Body of pancreas (tissue), 4 donors: ENCODE measurements at places on chromosomes 7 and 10. TPM values are rescaled to one million over a fixed set of nuclear protein-coding genes. Genes with fewer than 3 reads are reported as not detected.

The ITGA8 gene
- total RNA-seq: 0.78 TPM

- H3K27ac ChIP-seq: no peak overlapping the region
- peaks cover 33% of the 10 kb centered on the region for H3K4me1 ChIP-seq
- peak; percentile 53 for DNase-seq
- H3K27me3 ChIP-seq: no peaks in the 10 kb centered on the region
- no peak overlapping the region for H3K4me3 ChIP-seq
Measured at GRCh38 chr7:116802746-116803152, 59.6 kb upstream of the CAPZA2 start.

GRCh38 chr7:41416208-41416595 lies 286.7 kb downstream of the INHBA start:
- H3K4me3 ChIP-seq: no peak overlapping the region
- DNase-seq: no peak
- H3K27ac ChIP-seq: no peak overlapping the region
- H3K36me3 ChIP-seq: no peaks in the 10 kb centered on the region

The TEX47 gene
- not detected for total RNA-seq

- H3K4me3 ChIP-seq: no peak overlapping the region
- no peaks in the 10 kb centered on the region for H3K36me3 ChIP-seq
Measured at GRCh38 chr7:136009488-136010079, 32.4 kb upstream of the MTPN start.

DNA sequence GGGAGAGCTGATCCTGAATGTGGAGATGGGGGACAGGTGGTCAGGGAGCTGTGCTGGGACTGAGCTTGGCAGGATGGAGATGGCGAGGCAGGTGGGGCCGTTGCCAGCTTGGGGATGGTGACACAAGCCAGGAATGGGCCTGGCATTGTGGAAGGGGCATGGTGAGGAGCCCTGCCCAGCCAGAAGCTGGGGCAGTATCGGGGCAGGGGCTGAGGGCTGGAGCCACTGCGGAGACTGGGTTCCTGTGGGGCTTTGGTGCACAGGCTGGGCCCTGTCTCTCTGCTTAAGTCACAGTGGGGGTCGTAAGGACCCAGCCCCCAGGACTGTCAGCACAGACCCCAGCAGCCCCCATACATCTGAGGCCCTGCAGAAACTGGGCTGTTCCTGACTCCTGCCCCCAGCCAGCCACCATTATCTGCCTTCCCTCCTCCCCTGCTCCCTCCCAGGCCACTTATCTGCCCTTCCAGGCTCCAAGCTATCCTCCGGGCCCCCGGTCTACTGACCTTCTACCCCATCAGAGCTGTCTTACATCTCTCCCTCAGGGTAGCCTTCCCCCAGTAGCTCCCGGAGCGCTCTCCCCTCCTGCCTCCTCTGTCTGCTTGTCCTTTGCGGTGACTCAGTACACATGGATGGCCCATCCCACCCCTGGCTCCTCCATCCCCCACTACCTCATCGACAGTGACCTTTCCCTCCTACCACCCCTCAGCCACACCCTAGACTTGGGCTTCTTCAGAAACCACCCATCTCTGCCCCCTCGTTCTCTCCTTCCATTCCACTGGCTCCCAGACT lies 44.2 kb downstream of the PPIF start:
- no peaks in the 10 kb centered on the region for H3K27me3 ChIP-seq
- H3K4me3 ChIP-seq: no peak overlapping the region
- H3K27ac ChIP-seq: no peak overlapping the region
- H3K4me1 ChIP-seq: no peaks in the 10 kb centered on the region

GRCh38 chr7:82605247-82605864 lies 161.8 kb upstream of the CACNA2D1 start:
- no peaks in the 10 kb centered on the region for H3K4me1 ChIP-seq
- no peaks in the 10 kb centered on the region for H3K27me3 ChIP-seq
- no peak overlapping the region for H3K4me3 ChIP-seq
- no peak for DNase-seq
- no peak overlapping the region for H3K27ac ChIP-seq

DNA sequence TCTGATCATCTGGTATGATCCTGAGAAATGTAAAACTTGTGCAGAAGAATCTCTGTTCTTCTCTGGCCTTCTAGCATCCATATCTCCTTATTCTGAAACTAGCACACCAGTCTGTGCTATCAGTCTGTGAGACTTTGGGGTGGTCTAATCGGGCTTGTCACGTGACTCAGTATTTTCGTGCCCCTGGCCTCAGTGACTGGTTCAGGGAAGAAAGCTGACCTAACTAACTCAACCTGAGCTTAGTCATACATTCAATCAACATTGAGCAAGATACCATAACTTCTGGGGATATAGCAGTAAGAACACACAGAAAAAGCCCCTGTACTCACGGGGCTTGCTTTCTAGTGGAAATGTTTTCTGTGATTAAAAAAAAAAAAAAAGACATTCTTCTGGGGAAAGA lies 109.3 kb downstream of the DKK1 start:
- no peaks in the 10 kb centered on the region for H3K4me1 ChIP-seq
- H3K27me3 ChIP-seq: no peaks in the 10 kb centered on the region
- H3K4me3 ChIP-seq: no peak overlapping the region
- no peak for DNase-seq

The PTER gene
- total RNA-seq: 17.6 TPM

DNA sequence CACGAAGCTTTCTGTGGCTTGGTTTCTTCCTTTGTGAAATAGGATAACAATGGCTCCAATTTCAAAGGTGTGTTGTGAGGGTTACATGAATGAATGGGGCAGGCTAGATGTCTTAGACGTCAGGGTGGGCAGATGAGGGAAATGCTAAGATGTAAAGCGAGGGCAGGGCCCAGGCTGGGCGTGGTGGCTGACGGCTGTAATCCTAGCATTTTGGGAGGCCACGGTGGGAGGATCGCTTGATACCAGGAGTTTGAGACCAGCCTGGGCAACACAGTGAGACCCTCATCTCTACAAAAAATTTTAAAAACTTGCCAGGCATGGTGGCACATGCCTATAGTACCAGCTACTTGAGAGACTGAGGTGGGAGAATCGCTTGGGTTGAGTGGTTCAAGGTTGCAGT lies 607.7 kb upstream of the FOXK1 start:
- no peak for DNase-seq
- H3K36me3 ChIP-seq: no peaks in the 10 kb centered on the region
- no peaks in the 10 kb centered on the region for H3K4me1 ChIP-seq
- no peak overlapping the region for H3K4me3 ChIP-seq

DNA sequence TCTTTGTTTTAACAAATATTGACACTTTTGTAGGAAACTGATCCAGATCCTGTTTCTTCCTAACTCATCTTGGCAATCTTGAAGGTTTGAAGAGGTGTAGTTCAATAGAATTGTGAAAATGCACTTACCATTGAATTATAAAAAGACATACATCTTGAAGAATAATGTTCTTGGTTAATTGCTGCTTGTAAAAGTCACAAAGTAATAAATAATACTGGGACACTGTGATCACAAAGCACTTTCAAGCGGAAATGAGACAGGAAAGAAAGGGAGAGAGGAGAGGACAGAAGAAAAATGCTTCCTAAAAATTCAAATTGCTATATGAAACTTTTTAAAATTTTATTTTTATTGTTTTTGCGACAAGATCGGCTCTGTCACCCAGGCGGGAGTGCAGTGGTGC lies 15.2 kb upstream of the NFE2L3 start:
- no peaks in the 10 kb centered on the region for H3K36me3 ChIP-seq
- H3K4me1 ChIP-seq: no peaks in the 10 kb centered on the region
- H3K27ac ChIP-seq: no peak overlapping the region
- H3K4me3 ChIP-seq: no peak overlapping the region

DNA sequence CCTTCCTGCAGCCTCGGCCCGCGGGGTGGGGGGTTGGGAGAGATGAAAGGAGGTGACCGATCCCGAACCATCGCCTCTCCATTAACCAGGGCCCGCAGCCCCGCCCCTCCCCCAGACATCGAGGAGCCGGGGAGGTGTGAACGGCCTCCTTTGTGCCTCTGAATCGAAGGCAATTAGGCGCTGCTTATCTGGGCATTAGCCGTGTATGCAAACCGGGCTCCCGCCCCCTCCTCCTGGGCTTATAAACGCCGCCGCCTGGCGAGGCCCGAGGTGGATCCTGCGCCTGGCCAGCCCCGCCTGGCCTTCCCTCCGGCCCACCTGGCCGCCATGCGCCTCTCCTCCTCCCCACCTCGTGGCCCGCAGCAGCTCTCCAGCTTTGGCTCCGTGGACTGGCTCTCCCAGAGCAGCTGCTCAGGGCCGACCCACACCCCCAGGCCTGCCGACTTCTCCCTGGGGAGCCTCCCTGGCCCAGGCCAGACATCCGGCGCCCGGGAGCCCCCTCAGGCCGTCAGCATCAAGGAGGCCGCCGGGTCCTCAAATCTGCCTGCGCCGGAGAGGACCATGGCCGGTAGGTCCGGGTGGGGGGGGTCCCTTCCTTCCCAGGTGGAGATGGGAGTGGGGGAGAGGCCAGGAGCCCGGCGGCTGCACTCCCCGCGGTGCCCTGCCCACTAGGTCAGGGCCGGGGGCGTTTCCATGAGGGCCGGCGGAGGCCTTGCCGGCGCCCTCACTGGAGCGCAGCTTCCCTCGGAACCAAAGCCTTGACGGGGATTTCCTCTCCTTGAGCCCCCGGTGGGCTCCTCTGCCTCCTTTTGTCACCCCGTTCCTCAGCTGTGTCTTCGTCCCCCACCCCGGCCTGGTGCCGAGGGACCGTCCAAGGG lies at the start of gene VENTX:
TSS of gene VENTX (plus strand) at position 268 of the 878 bp plus-strand sequence. CDS start at position 328, 60 bp downstream.
- DNase-seq: no peak
- no peak within 1 kb of the TSS for H3K27ac ChIP-seq
- no peaks in the 10 kb centered on the region for H3K36me3 ChIP-seq

GRCh38 chr10:114801411-114801813 lies 20.2 kb upstream of the FHIP2A start:
- H3K4me3 ChIP-seq: no peak overlapping the region
- H3K27me3 ChIP-seq: no peaks in the 10 kb centered on the region
- DNase-seq: no peak
- H3K36me3 ChIP-seq: no peaks in the 10 kb centered on the region
- H3K27ac ChIP-seq: no peak overlapping the region

- H3K36me3 ChIP-seq: no peaks in the 10 kb centered on the region
- H3K27me3 ChIP-seq: no peaks in the 10 kb centered on the region
- DNase-seq: no peak
- H3K4me1 ChIP-seq: no peaks in the 10 kb centered on the region
Measured at GRCh38 chr7:79285756-79286155, 167.7 kb downstream of the MAGI2 start.

GRCh38 chr10:114544045-114544659 lies 113.9 kb downstream of the ABLIM1 start:
- H3K27ac ChIP-seq: no peak overlapping the region
- DNase-seq: no peak
- H3K36me3 ChIP-seq: peaks cover 2% of the 10 kb centered on the region
- H3K4me1 ChIP-seq: peaks cover 7% of the 10 kb centered on the region
- no peak overlapping the region for H3K4me3 ChIP-seq

The NUDT13 gene
- 3.3 TPM for total RNA-seq

The ALKBH4 gene
- total RNA-seq: 15.6 TPM

- no peaks in the 10 kb centered on the region for H3K36me3 ChIP-seq
- no peak for DNase-seq
- peaks cover 11% of the 10 kb centered on the region for H3K4me1 ChIP-seq
- H3K4me3 ChIP-seq: no peak overlapping the region
- no peaks in the 10 kb centered on the region for H3K27me3 ChIP-seq
- no peak overlapping the region for H3K27ac ChIP-seq
Measured at GRCh38 chr10:89431977-89432376, 17.6 kb downstream of the IFIT5 start.

The RADIL gene
- total RNA-seq: 2.1 TPM

The GIMAP8 gene
- total RNA-seq: 5.4 TPM

The DCLRE1A gene
- 5.2 TPM for total RNA-seq

- H3K4me1 ChIP-seq: peaks cover 24% of the 10 kb centered on the region
- H3K27me3 ChIP-seq: no peaks in the 10 kb centered on the region
- no peak for DNase-seq
- no peak overlapping the region for H3K4me3 ChIP-seq
- H3K27ac ChIP-seq: no peak overlapping the region
- H3K36me3 ChIP-seq: no peaks in the 10 kb centered on the region
Measured at GRCh38 chr7:12800486-12800885, 113.1 kb downstream of the ARL4A start.

GRCh38 chr10:103812432-103812831 lies 42.9 kb downstream of the SH3PXD2A start:
- DNase-seq: no peak
- H3K27ac ChIP-seq: no peak overlapping the region
- no peaks in the 10 kb centered on the region for H3K36me3 ChIP-seq

DNA sequence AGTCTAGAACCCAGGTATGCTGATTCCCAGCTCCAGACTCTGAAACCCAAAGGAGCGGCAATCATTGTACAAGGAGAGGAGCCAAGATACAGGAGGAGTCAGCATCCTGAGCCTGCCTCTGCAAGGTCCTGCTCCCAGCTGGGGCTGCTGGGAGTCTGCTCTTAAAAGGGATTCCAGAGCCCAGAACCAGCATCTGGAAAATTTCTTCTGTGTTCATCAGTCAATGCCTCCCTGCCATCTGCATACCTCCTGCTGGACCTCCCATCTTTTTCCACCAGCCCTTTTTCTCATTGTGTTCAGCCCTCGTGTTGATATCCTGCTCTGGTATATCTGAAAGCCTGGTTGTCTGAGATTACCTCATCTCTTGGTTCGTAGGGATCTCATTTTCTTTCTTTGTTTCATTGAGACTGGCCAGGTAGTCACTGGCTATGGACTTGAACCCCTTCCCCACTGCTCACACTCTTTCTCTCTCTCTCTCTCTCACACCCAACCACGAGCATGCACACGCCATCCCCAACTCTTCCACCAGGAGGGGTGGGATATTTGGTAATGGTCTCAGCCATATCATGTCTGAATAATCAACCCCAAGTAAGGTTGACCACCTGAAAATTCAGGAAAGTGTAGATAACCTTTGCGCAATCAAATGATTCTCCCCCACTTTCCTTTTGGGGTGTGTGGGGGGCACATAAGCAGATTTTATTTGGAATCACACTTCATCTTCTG lies 608.8 kb downstream of the LRMDA start:
- H3K4me3 ChIP-seq: no peak overlapping the region
- no peak overlapping the region for H3K27ac ChIP-seq
- H3K4me1 ChIP-seq: peaks cover 8% of the 10 kb centered on the region
- H3K36me3 ChIP-seq: no peaks in the 10 kb centered on the region

DNA sequence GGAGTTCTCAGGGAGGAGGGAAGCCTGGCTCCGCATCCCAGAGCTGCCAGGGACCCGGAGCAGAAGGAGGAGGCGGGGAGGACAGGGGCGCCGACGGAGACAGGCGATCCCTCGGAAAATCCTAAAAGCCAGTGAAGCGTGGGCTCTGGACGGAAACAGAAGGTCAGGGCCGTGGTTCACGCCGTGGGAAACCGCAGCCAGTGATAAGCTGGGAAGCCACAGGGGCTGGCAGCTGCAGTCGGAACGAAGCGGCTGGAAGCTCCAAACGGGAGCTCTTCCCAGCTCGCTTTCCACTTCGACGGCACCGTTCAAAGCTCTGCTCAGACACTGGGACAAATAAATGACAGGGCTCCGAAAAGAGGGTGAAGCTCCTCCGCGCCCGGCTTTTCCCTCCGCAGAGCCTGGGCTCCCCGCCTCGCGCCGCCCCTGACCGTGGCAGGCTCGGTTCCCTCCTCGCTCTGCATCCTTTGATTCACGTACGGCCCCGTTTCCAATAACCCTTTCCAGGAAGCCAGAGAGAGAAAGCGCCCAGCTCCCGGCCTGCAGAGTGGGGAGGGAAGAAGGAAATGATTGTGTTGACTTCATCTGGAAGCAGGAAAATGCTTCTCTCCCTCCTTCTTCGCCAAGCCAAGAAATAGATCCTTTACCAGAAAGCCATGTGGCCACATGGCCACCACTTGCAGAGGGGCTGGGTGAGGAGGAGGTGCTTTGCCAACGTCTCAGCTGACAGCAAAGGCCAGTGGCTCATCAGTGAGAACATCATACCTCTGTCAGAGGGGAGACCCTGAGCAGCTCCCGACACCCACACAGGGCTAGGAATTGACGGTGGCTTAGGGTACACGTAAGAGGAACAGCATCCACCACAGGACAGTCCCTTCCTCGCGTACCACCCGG lies 57.4 kb downstream of the ADRB1 start:
- no peaks in the 10 kb centered on the region for H3K27me3 ChIP-seq
- peak; percentile 35 for DNase-seq
- no peaks in the 10 kb centered on the region for H3K36me3 ChIP-seq
- H3K27ac ChIP-seq: no peak overlapping the region
- no peak overlapping the region for H3K4me3 ChIP-seq
- peaks cover 12% of the 10 kb centered on the region for H3K4me1 ChIP-seq
